Central memory CD8-positive, alpha-beta T cell (primary cell): ENCODE measurements at places on chromosomes 16 and 17.

- DNase-seq = no peak
Observed at GRCh38 chr17:57557834-57558681, 187.0 kb downstream of the CCDC182 start.

DNA sequence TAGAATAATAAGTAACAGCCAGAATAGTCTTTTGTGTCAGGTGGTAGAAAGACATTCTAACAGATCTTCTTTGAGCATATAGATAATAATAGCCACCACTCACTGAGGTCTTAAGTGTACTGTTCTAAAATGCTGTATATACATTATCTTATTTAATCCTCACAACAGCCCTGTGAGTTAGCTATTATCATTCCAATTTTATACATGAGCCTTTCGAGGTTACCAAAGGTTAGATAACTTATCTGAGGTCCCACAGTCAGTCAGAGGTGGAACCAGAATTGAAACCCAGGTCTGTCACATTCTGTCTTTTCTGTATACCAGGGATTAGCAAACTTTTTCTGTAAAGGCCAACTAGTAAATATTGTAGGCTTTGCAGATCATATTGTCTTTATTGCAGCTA, 23.2 kb downstream of the REXO5 start:
- DNase-seq = no peak

DNA sequence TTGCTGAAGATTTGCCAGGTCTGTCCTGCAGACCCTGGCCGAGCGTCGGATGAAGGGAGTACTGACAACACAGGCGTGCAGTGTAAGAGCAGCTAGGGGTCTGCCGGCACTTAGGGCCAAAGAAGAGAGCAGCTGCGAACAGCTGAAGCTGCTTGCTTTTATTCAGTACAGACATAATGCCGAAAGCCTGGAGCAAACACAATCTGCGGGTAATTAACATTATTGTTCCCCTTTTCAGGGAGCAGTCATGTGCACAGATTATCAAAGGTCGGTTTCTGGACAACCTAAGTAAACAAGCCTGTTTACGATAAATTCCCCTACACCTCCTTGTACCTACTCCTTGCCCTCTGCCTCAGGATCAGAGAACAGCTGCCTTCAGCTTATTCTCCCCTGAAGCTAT, 12.0 kb upstream of the KRT23 start:
- DNase-seq = no peak

- DNase-seq = no peak
Observed at GRCh38 chr16:53744449-53744848, 40.5 kb downstream of the FTO start.

GRCh38 chr16:59342669-59343068, 608.6 kb upstream of the GOT2 start:
- no peak for DNase-seq

DNA sequence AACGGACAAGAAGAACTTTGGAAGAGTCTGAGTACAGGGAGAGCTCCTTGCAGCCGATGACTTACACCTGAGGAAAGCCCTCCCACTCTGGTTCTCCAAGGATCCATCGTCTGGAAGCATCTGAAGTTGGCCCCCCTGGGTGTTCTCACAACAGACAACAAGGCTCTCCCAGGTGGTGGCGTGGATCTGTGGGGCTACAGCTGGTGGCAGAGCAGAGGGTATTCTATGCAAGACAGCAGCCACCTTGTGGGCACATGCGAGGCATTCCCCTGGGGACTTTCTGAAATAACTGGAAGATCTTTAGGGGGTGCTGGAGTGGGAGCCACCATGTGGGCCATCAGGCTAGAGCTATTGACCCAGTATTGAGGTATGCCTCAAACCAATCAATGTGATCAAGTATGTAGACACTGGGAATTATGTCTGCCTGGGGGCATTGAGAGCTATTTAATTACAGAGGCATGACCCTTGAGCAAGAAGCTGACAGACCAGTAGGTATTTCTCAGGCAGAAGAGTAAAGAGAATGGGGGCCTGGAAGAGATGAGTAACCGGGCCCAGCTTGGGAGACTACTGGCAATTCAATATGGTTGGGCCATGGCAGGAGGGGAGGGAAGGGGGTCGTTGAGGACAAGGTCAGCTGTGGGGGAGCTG, 6.9 kb upstream of the KRT19 start:
- DNase-seq = no peak

GRCh38 chr16:11298143-11298900, 17.2 kb upstream of the PRM1 start:
- no peak for DNase-seq

DNA sequence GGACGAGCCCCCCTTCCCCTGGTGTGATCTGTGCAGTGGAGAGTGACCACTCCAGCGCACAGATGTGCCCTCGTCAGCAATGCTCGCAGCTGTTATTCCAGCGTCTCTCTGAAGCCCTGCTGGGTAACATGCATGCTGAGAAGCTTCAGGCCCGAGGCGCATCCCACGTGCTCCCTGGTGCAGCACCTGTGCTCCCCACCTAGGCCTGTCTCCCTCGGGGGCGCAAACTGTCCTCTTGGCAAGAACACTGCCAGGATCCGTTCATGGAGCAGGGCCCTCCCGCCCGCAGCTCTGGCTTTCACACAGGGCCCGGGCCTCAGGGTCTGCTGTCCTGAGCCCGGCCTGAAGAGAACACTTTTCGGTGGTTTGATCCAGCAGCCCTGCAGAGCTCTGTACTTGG, 13.0 kb downstream of the TMEM204 start:
- no peak for DNase-seq

- no peak for DNase-seq
Observed at GRCh38 chr16:71726476-71727315, 2.2 kb upstream of the PHLPP2 start.

GRCh38 chr16:75351183-75351582, 82.1 kb downstream of the CFDP1 start:
- DNase-seq = no peak

GRCh38 chr16:12805066-12805465, 1.4 kb upstream of the CPPED1 start:
- DNase-seq = no peak

DNA sequence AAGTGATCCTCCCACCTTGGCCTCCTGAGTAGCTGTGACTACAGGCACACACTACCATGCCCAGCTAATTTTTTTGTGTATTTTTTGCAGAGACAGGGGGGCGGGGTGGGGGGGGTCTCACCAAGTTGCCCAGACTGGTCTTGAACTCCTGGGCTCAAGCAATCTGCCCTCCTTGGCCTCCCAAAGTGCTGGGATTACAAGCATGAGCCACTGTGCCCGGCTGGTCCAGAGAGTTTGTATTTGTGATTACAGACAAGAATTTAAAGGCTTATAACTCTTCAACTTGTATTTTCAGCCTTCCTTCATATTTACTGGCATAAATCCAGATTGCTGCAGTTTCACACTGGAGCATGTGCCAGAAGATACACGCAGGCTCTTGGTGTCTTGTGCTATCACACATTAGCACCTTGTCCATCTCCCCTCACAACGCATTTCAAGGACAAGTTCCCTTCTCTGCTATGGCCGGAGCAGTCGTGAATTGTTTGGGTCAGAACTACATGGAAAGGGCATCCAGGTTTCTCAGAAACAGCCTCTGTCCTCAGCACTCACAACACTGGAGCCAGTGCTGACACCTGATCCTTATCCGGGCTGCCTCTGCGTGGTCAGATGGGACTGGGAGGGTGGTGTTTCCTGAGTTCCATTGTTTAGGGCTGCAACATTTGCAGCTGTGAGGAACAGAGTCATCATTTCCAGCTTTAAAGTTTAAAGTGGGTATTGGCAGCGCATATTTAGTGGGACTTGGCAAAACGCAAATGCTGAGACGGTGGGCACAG, 28.1 kb downstream of the WSCD1 start:
- DNase-seq = no peak

- peak; percentile 10 for DNase-seq
Observed at GRCh38 chr17:19868079-19868395, 301 bp upstream of the ULK2 start.

- no peak for DNase-seq
Observed at GRCh38 chr16:624526-625070, 6.2 kb upstream of the WFIKKN1 start.
